Stimulated activated CD4-positive, alpha-beta T cell treated with anti-CD3 and anti-CD28 coated beads, Interleukin-1b, Interleukin-23, amount 100 ng/mL, for 4 hours (primary cell): ENCODE measurements at places on chromosomes 3 and 15.

DNA sequence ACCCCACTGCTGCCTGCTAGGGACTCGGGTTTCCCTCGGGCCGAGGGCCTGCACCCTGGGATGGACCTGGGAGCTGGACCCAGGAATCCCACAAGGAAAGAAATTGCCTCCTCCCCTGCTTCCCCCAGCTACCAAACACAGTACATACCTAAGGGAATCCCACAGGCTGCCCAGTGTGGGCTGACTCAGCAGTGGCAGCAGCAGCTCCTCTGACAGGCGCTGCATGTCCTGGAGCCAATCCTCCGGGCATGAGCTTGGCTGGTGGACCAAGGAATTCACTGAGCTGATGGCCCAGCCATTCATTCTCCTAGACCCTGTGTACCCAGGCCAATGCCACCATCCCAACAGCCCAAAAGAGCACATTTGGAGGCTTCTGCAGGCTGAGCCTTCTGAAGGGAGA lies 9.5 kb upstream of the LTK start:
- DNase-seq: no peak

- DNase-seq: no peak
Measured at GRCh38 chr15:47959617-47960413, 161.0 kb upstream of the SLC24A5 start.

- DNase-seq: no peak
Measured at GRCh38 chr15:57146506-57147201, 228.2 kb downstream of the TCF12 start.

- no peak for DNase-seq
Measured at GRCh38 chr3:134839990-134840389, 44.9 kb downstream of the EPHB1 start.

DNA sequence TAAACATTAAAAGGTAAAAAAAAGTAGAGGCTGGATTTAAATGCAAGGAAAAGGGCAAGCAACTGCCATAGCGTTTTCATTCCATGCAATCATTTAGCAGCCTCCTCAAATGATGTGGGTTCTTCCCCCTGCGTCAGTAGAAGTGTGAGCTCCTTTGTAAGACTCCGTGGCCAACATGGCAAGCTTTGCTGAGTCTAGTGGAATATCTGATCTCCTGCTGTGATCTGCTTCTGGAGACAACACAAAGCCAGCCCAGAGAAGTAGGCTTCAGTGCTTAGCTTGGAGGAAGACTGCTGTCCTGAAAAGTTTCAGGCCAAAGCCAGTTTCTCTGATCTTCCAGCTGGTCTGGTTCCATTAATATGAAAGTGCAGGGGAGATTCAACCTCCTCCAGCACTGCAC lies 70.4 kb downstream of the ARPP21 start:
- no peak for DNase-seq

GRCh38 chr3:26647078-26647477 lies 24.5 kb downstream of the LRRC3B start:
- DNase-seq: no peak

- no peak for DNase-seq
Measured at GRCh38 chr3:63940389-63940757, 28.2 kb upstream of the SCAANT1 start.

GRCh38 chr15:28104326-28104725 lies 5.2 kb upstream of the OCA2 start:
- no peak for DNase-seq

- DNase-seq: no peak
Measured at GRCh38 chr3:46102780-46103130, 75.5 kb upstream of the XCR1 start.

DNA sequence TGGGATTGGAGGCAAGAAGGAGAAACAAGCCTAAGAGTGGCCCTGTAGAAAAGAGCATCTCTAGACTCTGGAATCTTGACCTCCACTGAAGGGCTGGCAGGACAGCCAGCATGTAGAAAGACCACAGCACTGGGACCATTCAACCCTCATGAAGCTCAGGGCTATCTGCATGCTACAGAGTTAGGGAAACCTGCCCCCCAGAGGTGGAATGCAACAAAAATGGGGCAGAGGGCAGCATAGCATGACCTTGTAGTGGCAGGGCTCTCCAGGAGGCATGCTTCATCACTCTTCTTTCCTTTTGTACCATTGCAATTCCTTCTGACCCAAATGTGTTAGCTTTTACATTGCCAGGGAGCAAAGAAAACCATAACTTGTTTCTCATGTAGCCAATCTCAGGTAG lies 445.4 kb downstream of the EPHB1 start:
- no peak for DNase-seq

- no peak for DNase-seq
Measured at GRCh38 chr3:171729452-171730334, 80.6 kb downstream of the PLD1 start.

GRCh38 chr3:150150633-150151032 lies 179.9 kb upstream of the PFN2 start:
- no peak for DNase-seq

DNA sequence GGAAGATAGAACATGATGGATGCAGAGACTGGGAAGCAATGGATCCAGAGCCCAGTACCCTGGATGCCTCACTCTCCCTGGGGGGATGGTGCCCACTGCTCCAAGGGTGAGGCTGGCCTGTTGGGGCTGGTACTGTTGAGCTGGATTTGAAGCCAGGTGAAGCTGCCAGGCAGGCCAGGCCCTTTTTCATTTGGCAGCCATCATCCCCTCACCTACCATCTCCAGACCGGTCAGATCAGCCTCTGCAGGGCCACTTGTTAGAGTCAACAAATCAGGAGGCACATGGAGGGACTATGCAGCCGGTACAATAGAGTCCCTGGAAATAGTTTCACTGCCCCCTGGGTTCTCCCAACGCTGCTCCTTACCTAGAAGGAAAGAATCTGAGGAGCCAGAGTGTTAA lies 5.9 kb downstream of the MAPKAPK3 start:
- DNase-seq: no peak

- DNase-seq: no peak
Measured at GRCh38 chr3:59751606-59752005, 701.8 kb upstream of the CFAP20DC start.

GRCh38 chr15:87661454-87662355 lies 594.8 kb downstream of the NTRK3 start:
- no peak for DNase-seq

DNA sequence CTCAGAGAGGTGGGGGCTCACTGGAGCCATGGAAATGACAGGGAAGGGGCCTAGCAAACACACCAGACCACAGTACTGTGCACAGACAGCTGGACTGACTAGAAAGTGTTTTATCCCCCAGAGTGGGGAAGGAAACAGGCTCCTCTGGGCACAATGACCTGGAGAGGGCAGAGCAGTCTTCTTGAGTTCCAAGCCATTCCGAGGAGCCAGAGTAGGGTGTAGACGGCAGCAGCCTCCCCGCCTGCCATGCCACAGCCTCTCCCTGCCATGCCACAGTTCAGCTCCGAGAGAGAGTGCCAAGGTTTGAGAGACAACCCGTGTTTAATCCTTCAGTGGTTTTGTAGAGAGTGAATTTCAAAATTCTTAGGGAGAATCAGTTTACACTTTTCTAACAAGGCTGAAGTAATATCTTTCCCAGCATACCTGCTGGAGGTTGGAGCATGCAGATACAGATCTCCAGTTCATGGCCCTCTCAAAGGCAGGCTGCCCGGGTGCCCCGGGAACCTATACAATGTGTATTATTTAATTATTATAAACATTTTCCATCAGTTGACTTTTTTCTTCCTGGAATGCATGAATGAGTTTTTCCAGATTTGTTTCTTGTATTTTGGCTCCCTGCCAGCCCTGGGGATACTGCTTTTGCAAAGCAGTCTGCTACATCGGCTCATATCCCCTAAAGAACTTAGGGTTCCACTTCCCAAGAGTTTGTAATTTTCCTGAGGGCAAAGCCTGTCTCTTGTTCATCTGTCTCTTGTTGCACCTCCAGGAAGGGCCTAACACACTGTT lies 3.2 kb downstream of the PODXL2 start:
- DNase-seq: no peak

DNA sequence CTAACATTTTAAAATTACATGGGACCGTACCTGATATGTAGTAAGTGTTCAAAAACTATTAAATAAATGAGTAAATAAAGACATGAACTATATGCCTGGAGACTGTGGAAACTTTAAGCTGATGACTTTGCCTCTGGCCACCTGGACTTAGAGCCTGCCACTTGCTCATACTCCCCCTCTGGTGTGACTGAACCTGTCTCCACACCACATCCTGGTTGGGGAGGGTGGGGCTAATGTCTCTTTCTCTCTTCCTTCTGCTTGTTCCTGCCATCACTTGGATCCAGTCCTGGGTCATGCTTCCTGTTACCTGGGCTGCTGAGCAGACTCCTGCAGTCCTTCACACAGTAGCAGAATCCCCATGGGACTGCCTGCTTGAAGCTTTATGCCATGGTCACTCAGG lies 8.2 kb upstream of the TMEM158 start:
- DNase-seq: no peak
